H1 (cell line): ENCODE measurements at places on chromosomes 11 and 22.

DNA sequence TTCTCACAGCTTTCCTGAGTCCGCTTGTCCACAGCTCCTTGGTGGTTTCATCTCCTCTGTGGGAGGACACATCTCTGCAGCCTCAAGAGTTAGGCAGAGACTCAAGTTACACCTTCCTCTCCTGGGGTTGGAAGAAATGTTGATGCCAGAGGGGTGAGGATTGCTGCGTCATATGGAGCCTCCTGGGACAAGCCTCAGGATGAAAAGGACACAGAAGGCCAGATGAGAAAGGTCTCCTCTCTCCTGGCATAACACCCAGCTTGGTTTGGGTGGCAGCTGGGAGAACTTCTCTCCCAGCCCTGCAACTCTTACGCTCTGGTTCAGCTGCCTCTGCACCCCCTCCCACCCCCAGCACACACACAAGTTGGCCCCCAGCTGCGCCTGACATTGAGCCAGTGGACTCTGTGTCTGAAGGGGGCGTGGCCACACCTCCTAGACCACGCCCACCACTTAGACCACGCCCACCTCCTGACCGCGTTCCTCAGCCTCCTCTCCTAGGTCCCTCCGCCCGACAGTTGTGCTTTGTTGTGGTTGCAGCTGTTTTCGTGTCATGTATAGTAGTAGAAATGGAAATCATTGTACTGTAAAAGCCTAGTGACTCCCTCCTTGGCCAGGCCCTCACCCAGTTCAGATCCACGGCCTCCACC lies 11.7 kb downstream of the RASD2 start:
- no peak overlapping the region for H3K4me3 ChIP-seq
- DNase-seq = no peak
- H3K4me1 ChIP-seq = no peaks in the 10 kb centered on the region
- no peak overlapping the region for H3K27ac ChIP-seq
- H3K36me3 ChIP-seq = no peaks in the 10 kb centered on the region

GRCh38 chr22:40965936-40966725 lies 15.0 kb downstream of the RBX1 start:
- no peak for DNase-seq
- no peak overlapping the region for H3K27ac ChIP-seq
- no peak overlapping the region for H3K4me3 ChIP-seq
- no peaks in the 10 kb centered on the region for H3K27me3 ChIP-seq
- no peaks in the 10 kb centered on the region for H3K4me1 ChIP-seq

- H3K4me3 ChIP-seq = no peak overlapping the region
- no peak overlapping the region for H3K27ac ChIP-seq
- no peaks in the 10 kb centered on the region for H3K27me3 ChIP-seq
Measured at GRCh38 chr11:128397362-128397761, 190.0 kb downstream of the ETS1 start.

- H3K4me3 ChIP-seq = no peak overlapping the region
- H3K36me3 ChIP-seq = no peaks in the 10 kb centered on the region
- H3K27me3 ChIP-seq = no peaks in the 10 kb centered on the region
- H3K4me1 ChIP-seq = no peaks in the 10 kb centered on the region
- no peak for DNase-seq
Measured at GRCh38 chr11:110971140-110971539, 258.9 kb upstream of the ARHGAP20 start.

GRCh38 chr22:46323162-46323561 lies 12.4 kb upstream of the TRMU start:
- H3K4me3 ChIP-seq = no peak overlapping the region
- no peaks in the 10 kb centered on the region for H3K4me1 ChIP-seq
- no peak for DNase-seq
- H3K36me3 ChIP-seq = peaks cover 12% of the 10 kb centered on the region; the same call in 1 of the 2 replicates

GRCh38 chr11:10673501-10674062 lies 20.0 kb downstream of the IRAG1 start:
- H3K4me3 ChIP-seq = no peak overlapping the region
- H3K27ac ChIP-seq = no peak overlapping the region
- DNase-seq = no peak
- no peaks in the 10 kb centered on the region for H3K4me1 ChIP-seq
- H3K36me3 ChIP-seq = no peaks in the 10 kb centered on the region

DNA sequence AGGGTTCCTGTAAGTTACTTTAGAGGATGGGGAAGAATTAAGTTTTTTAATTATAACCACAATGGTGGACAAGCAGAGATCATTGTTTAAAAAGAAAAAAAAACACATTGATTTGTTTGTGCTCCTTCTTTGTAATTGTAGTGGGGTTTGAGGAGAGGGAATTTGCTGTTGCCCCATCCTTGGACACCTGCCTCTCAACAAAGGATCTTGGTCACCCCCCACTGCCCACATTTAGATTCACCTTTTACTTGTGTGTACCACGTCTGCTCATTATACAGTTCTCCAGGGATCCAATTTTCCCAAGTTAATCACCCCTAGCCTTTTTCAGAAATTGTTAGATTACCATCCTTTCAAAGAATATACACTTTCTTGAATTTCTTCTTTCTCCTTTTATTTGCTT lies 53.0 kb downstream of the DNAJC24 start:
- no peak overlapping the region for H3K27ac ChIP-seq
- no peak for DNase-seq
- H3K27me3 ChIP-seq = peaks cover 1% of the 10 kb centered on the region
- no peaks in the 10 kb centered on the region for H3K36me3 ChIP-seq

- peaks cover 21% of the 10 kb centered on the region for H3K4me1 ChIP-seq
- H3K36me3 ChIP-seq = no peaks in the 10 kb centered on the region
- H3K4me3 ChIP-seq = no peak overlapping the region
Measured at GRCh38 chr11:34190192-34191139, 85.0 kb downstream of the NAT10 start.

DNA sequence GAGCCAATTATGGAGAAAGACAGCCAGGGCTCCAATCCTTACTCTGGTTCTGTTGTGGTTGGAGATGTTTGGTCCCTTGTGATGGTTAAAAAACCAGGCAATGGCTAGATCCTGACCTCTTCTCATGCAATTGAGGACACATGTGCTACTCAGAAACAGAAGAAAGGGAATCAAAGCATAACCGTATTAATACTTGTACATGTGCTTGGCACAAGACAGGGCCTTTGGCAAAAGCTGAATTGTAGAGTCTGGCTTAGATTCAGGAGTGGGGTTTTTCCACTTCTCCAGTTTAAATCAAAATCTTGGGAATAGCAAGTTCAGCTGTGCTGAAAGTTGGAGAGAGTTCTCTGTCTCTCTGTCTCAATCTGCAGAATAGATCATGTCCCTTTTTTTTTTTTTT lies 80.1 kb upstream of the E2F8 start:
- no peak overlapping the region for H3K27ac ChIP-seq
- no peak for DNase-seq
- no peaks in the 10 kb centered on the region for H3K4me1 ChIP-seq

DNA sequence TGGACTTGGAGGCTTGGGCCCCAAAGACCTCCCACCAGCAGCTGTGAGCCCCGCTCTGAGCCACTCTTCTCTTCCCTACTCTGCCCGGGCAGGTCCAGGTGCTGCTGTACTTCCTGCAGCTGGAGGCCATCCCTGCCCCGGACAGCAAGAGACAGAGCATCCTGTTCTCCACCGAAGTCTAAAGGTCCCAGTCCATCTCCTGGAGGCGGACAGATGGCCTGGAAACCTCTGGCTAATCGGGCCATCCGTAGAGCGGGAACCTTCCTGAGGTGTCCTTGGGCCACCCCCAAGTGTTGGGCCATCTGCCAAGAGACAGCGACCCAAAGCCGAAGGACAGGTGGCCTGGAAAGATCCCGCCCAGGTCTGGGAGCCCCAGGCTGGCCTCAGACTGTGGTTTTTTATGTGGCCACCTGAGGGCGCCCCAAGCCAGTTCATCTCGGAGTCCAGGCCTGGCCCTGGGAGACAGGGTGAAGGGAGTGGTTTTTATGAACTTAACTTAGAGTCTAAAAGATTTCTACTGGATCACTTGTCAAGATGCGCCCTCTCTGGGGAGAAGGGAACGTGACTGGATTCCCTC lies 135.1 kb downstream of the BCR start:
- DNase-seq = peak; percentile 13
- no peaks in the 10 kb centered on the region for H3K27me3 ChIP-seq
- peaks cover 6% of the 10 kb centered on the region; the same call in 1 of the 2 replicates for H3K36me3 ChIP-seq

DNA sequence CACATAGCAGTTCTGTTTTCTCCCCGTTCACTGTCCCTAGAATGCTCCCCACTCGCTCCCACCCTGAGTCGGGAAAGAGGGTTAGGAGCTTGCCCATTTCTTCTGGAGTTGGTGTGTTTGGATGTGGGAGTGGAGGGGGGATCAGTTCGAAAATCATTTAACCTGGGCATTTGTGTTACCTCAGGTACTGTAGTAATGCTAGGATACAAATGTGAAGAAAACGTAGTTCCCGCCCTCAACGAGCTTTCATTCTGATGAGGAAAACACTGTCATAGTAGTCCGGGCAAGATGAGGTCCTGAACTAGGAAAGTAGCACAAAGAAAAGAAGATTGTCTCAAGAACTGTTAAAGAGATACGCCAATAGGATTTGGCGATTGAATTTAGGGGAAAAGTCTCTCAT lies 539 bp downstream of the SDHD start:
- DNase-seq = no peak
- H3K4me3 ChIP-seq = peak overlapping the region; percentile 99
- H3K36me3 ChIP-seq = peaks cover 35% of the 10 kb centered on the region
- peak overlapping the region; percentile 78 for H3K27ac ChIP-seq
- no peaks in the 10 kb centered on the region; the same call in 1 of the 2 replicates for H3K4me1 ChIP-seq

GRCh38 chr11:122505304-122506006 lies 150.1 kb upstream of the UBASH3B start:
- no peak overlapping the region for H3K4me3 ChIP-seq
- peak; percentile 86 for DNase-seq
- H3K4me1 ChIP-seq = no peaks in the 10 kb centered on the region
- no peaks in the 10 kb centered on the region for H3K36me3 ChIP-seq
- H3K27ac ChIP-seq = no peak overlapping the region

GRCh38 chr11:131633921-131634715 lies 263.7 kb downstream of the NTM start:
- DNase-seq = no peak
- peaks cover 7% of the 10 kb centered on the region for H3K4me1 ChIP-seq
- no peaks in the 10 kb centered on the region for H3K27me3 ChIP-seq
- H3K36me3 ChIP-seq = no peaks in the 10 kb centered on the region

- no peak overlapping the region for H3K4me3 ChIP-seq
- 0 out of 2 replicates have a peak, but pooled peaks cover 3% of the 10 kb centered on the region for H3K27me3 ChIP-seq
- no peaks in the 10 kb centered on the region for H3K4me1 ChIP-seq
- H3K36me3 ChIP-seq = no peaks in the 10 kb centered on the region
- DNase-seq = no peak
- H3K27ac ChIP-seq = no peak overlapping the region
Measured at GRCh38 chr11:76762356-76762752, 20.8 kb upstream of the TSKU start.

DNA sequence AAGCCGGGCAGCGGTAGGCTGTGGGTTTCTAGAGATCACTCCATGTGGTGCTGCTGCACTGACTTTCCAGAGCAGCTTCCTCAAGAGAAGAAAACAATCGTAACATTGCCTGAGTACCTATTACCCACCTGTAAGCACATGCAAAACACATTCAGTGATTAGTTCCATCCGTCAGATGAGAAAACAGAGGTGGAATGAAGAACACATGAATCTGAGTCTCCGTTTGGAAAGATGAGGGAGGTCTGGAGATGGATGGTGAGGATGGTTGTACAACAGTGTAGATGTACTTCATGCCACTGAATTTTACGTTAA lies 7.5 kb upstream of the SLCO2B1 start:
- H3K27ac ChIP-seq = no peak overlapping the region
- no peaks in the 10 kb centered on the region for H3K36me3 ChIP-seq
- H3K4me3 ChIP-seq = no peak overlapping the region
- no peak for DNase-seq
- no peaks in the 10 kb centered on the region for H3K27me3 ChIP-seq

- no peaks in the 10 kb centered on the region for H3K27me3 ChIP-seq
- DNase-seq = no peak
- no peaks in the 10 kb centered on the region for H3K36me3 ChIP-seq
- no peaks in the 10 kb centered on the region for H3K4me1 ChIP-seq
- H3K4me3 ChIP-seq = no peak overlapping the region
Measured at GRCh38 chr11:72378704-72379383, 55.5 kb downstream of the CLPB start.

DNA sequence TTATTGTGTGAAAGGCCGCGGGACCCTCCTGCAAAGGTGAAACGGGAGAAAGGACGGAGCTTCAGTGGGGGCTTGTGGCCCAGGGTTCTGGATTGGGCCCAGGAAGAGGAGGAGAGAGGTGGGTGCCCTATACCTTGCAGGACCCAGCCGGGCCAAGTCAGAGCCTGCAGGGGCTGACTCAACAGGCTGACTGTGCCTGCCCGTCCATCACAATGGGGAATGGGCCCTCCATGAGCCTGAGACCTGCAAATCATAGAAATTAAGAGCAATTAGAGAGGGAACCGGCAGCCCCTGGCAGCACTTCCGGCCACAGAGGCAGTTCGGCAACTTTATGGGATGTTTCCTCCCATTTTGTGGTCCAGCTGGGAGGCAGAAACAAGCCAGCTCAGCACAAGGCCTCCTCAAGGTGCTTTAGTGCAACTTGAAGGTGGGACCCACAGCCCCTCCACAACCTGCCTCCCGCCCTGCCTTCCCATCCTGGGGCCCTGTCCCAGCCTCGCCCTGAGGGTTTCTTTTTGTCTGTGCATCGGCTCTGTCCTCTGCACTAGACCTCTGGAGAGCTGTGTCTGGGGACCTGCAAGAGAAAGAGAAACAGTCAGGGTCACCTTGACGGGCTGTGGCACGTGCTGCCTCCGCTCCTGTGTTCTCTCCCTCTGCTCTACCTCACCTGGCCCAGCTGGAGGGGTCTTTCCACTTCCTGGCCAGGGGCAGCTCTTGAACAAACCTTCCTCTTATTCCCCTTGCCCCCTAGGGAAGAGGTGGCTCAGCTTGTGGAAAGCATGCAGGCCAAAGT lies 19.1 kb upstream of the NECTIN1 start:
- peaks cover 12% of the 10 kb centered on the region; the same call in 1 of the 2 replicates for H3K27me3 ChIP-seq
- DNase-seq = no peak
- H3K27ac ChIP-seq = no peak overlapping the region
- H3K4me1 ChIP-seq = peaks cover 3% of the 10 kb centered on the region
- no peak overlapping the region for H3K4me3 ChIP-seq

GRCh38 chr11:122981388-122982264 lies at the start of gene BSX:
Gene BSX, minus strand, starts transcription at chr11:122981834. Its CDS starts 163 bp downstream, at chr11:122981671.
- H3K4me3 ChIP-seq = peak within 1 kb of the TSS; percentile 17; the same call in 1 of the 2 replicates
- peak; percentile 91 for DNase-seq
- peaks cover 73% of the 10 kb centered on the region for H3K27me3 ChIP-seq
- H3K4me1 ChIP-seq = peaks cover 12% of the 10 kb centered on the region

DNA sequence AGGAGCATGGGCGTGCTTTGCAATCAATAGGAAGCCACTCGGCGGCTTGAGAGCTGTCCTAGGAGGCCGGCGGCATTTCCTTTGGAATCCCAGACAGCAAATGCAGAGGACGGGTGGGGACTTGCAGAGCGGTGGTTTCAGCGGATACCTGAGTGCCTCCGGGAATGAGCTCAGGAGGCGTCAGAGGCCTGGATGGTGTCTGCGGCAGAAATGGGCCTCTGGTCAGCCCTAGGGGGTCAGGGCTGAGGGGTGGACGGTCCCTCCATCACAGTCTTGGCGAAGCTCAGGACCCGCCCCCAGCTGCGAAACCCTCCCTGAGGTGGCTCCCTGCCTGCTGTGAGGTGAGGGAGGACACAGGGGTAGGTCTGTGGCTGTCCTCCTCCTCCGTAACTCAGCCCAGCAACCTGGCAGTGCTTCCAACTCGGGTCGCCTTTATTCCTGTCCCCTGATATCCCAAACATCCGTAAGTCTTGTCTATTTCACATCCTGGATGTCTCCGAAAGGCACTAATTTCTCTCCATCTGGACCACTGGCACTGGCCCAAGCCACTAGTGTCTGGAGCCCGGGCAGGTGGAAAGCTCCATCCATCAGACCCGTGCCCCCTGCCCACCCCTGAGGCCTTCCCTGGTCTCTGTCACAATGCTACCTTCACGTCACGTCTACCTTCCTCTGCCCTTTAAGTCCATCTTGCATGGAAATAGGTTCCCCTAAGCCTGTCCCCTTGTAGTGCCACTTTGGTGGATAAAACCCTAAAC lies 686.6 kb downstream of the BRD1 start:
- H3K27me3 ChIP-seq = no peaks in the 10 kb centered on the region
- H3K4me3 ChIP-seq = no peak overlapping the region
- no peak overlapping the region for H3K27ac ChIP-seq
- DNase-seq = no peak
